ENCODE measurements at places on chromosomes 5 and 9.

- no peak for DNase-seq
Observed at GRCh38 chr5:134110382-134110781, 4.1 kb upstream of the TCF7 start.

DNA sequence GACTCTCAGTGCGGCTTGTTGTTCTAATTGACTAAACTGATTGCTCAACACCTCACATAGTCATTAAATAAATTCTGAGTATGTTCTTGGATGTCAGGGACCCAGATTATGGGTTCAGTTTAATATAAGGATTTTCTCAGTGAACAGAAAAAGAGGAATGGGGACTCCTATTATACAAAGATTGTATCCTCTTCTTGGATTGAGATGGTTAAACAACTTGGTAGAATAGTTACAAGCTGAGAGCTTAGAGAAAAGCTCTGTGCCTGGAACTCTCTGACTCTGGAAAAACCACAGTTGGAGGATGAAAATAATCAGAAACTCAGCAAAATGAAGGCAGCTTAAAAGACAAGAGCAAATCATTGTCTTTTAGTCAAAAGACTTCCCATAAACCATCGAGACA, 30.5 kb downstream of the ANKRA2 start:
- DNase-seq, result no peak

DNA sequence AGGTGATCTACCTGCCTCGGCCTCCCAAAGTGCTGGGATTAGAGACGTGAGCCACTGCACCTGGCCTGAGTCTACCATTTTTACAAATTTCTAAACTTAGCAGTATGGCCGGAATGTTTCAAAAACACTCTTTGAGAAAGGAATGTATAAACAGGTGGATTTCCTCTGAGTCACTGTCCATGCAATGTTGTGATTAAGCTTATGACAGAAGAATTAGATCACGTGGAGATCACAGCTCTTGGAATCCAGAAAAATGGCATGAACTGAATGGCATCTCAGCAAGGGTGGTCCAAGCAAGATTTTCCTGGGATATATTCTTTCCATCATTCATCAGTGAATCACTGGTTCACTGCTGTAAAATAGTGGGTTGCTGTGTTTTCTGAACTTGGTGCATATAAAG, 865.0 kb downstream of the PTPRD start:
- no peak for DNase-seq

DNA sequence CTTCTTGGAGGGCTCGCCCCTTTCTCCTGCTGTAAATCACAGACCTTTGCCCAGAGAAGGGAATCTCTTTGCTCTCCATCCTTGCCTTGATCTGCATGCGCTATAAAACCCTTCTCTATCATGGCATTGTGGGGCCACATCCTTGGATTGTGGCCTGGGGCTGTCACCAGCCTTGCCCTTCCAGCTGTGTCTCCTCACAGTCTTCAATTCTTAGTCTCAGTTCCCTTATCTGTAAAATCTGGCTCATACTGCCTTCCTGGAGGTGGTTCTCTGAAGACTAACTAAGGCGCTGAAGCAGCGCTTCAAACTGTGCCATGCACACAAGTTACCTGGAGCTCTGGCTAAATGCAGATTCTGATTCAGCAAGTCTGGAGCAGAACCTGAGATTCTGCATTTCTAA, 53.4 kb upstream of the RARS1 start:
- DNase-seq, result no peak

DNA sequence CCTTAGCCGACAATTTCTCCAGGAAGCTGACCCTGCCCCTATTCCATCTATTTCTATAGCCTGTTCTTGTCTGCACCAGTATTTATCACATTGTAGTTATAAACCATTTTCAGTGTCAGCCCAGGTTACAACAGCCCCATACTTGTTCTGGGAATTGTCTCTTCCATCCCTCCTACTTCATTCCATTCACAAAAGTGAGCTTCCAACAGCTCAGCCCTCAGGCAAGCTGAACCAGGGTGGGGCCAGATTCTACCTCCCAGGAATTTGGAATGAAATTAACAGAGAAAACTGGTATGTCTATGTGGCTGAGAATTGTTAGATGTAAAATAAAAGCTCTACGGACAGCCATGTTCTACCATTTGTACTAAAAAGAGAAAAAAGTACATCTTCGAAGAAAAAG, 36.1 kb downstream of the STRBP start:
- peak; percentile 27 for DNase-seq

DNA sequence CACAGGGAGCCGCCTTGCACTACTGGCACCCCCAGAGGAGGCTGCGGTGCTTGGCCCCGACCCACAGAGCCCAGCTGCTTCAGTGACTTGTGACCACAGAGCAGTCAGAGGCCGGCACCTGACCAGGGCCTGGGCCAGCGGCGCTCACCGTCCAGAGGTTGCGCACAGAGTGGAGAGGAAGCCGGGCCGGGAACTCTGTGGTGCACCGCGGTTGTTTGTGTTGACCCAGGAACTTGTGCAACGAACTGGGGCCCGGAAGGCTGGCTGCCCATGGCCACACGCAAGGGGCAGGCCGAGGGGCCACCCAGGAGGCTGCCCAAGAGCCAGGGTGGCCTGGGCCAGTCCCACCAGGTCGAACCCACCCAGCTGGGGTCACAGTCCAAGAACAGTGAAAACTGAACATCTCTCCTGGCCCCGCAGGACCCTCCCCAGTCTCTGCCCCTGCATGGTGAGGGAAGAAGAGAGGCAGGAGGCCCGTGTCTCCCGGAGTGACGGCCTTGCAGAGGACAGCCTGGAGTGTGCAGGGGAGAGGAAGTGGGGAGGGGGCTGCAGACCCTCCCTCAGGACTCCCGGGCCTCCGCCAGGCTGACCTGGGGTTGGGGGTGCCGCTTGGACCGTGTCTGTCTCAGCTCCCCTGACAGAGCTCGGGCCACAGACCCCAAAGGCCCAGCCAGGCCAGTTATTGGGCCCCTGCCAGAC, 42.8 kb upstream of the EGFL7 start:
- DNase-seq, result no peak

DNA sequence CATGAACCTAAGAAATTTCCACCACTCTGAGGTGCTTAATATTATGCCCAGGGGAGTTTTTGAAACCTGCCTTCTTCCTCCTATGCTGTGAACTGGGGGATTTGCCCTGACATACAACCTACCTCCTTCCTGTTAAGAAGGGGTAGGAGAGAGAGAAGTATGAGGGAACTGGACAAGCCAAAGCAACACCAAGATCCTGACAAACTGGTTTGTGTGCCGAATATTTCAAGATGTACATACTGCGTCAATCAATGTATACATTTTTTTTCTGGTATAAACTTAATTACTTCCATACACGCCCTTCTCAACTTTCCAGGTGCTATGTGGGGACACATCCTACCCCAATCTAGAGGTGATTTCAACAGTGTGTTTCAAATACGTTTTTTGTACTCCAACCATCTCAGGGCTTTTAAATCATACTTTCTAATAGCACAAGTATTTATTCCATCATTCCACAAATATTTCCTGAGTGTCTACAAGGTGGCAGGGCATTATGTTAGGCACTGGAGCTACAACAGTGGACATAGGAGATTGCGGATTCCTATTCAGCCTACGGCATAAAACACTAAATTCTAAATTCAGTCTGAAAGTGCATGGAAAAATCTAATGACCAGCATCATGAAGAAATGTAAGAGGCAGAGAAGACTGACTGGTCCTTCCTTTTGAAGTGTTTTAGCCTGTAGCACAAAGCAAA, 70.1 kb upstream of the IFNK start:
- DNase-seq, result no peak

- DNase-seq, result no peak
Observed at GRCh38 chr5:405421-405820, 37.6 kb upstream of the EXOC3 start.

DNA sequence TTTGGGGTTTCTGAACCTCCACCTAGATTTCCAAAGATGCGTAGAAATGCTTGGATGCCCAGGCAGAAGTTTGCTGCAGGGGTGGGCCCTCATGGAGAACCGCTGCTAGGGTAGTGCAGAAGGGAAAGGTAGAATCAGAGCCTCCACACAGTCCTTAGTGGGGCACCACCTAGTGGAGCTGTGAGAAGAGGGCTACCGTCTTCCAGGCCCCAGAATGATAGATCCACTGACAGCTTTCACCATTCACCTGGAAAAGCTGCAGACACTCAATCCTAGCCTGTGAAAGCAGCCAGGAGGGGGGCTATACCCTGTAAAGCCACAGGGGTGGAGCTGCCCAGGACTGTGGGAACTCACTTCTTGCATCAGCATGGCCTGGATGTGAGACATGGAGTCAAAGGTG, 13.3 kb upstream of the HSDL2 start:
- DNase-seq, result no peak

- DNase-seq, result peak; percentile 47
Observed at GRCh38 chr9:21801683-21802417, 586 bp upstream of the MTAP start.

DNA sequence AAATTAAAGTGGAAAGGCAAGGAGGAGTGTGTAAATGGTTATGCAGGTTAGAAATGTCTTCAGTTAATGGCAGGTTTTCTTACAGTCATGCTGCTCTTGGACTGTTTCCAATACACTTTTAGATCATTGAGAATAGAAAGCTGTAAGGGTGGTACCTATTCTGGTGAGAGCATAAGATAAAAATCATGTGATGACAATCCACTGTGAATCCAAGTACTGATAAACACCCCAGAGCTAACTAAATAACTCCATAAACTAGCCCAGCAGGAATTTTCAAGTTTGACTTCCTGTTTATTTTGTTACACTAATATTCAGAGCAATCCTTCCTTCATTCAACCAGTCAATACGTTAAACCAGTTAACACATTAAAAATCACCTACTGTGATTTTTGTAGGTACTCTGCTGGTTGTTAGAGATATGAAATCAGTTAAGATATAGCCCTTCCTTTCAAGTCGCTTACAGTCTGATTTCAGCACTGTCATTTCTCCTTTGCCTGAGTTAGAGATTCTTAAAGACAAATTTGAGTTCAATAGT, 22.6 kb downstream of the VCAN start:
- DNase-seq, result no peak

- no peak for DNase-seq
Observed at GRCh38 chr9:82184524-82184923, 196.0 kb downstream of the SPATA31D1 start.

DNA sequence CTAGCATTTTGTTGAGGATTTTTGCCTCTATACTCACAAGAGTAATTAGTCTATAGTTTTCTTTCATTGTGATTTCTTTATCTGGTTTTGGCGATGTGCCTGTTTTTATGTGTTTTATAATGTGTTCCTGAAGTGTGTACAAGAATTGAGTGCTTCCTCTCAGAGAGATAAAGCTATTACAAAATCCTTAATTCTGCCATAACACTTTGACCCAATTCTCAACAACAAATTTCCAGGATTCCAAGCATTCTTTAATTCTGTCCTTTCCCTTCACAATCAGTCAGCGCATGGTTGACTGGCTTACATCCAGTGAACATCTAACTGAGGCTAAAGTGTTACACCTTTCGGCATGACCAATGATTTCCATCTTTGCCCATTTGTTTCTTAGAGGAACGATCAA, 282.9 kb upstream of the MVB12B start:
- no peak for DNase-seq

- no peak for DNase-seq
Observed at GRCh38 chr5:168329302-168329701, 37.9 kb downstream of the WWC1 start.

- no peak for DNase-seq
Observed at GRCh38 chr5:88556406-88556805, 287.8 kb upstream of the TMEM161B start.

- no peak for DNase-seq
Observed at GRCh38 chr5:86623785-86624483, 6.2 kb downstream of the COX7C start.

GRCh38 chr5:115806986-115807653, 9.3 kb downstream of the CDO1 start:
- DNase-seq, result no peak

GRCh38 chr5:170923910-170924620, 62.2 kb downstream of the RANBP17 start:
- no peak for DNase-seq

DNA sequence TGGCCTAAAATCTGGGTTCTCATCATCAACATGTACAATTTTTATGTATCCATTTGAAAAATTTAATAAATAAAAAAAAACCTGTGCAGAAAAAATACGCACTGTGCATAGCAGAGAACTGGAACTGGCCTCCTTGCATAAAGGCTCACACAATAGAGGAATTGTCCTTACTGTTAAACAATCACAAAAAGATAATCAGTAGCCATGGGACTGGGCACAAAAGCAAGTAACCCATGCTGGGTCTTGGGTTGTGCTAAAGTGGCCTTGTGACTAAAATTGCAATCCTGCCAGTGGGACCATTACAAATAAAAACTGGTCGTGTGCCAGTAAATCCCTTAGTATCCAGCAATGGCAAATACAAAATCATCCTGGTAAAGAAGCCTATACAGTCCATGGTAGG, 1646.6 kb downstream of the MAT2B start:
- DNase-seq, result no peak

GRCh38 chr5:175202463-175203068, 241.4 kb downstream of the DRD1 start:
- DNase-seq, result no peak

- no peak for DNase-seq
Observed at GRCh38 chr9:98522487-98522886, 186.2 kb downstream of the GABBR2 start.

- DNase-seq, result no peak
Observed at GRCh38 chr5:35029333-35029732, 18.4 kb downstream of the AGXT2 start.

GRCh38 chr5:142046191-142046590, 33.4 kb upstream of the GNPDA1 start:
- DNase-seq, result no peak

DNA sequence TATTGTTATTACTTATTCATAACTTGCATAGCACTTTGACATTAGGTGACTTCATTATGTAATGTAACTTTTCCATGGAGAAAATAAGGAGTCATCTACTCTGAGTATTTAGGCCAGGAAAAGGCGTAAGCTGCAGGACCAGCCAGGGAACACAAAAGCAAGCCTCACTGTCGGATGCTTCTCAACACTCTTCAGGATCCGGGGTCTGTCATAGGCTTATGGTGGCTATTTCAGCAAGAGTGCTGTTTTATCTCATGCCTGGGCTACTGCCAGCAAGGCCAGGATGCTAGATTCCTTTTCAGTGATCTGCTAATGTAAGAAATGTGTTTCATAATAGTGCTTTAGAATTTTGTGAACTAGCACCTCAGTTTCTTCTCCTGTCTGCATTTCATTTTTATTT, 162.4 kb downstream of the CHSY3 start:
- DNase-seq, result no peak

GRCh38 chr9:91217388-91217787, 144.3 kb downstream of the AUH start:
- DNase-seq, result no peak

DNA sequence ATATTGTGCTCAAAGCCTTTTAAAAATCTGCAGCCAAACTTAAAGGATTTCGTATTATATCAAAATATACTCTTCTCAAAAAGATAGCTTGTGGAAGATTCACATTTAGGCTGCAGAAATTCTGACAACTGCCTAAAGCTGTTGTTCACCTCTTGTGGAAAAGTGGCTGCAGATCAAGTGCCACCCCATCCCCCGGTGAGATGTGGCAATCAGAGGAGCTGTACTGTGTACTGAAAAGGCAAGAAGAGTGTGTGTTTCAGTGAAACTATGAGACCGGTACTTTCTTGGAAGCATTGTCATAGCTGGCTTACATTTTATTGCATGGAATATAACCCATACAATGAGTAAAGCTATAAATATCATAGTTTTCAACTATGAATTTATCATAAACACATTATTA, 64.3 kb downstream of the CDH18 start:
- DNase-seq, result no peak

Measured in NT2/D1 (cell line).